Tibial nerve (tissue), 4 donors: ENCODE measurements at places on chromosomes 5 and 9. TPM values are rescaled to one million over a fixed set of nuclear protein-coding genes. Genes with fewer than 3 reads are reported as not detected.

DNA sequence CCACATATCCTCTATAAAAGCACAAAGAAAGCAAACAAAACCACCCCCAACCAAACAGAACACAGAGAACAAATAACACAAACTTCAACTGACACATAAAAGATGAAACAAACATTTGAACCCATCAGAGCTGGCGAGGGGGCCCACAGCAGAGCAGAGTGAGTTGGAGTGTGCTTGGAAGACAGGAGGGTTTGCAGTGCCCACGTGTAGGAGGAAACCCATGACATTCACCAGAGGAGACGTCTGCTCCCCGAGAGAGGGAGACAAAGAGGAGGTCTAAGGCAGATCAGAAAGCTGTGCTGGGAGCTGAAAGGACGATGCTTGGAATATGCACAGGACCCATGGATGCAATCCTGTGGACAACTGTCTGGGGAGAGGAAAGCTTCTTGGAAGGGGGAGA, 27.0 kb downstream of the MRPL36 start:
- DNase-seq = no peak
- H3K4me3 ChIP-seq = no peak overlapping the region

DNA sequence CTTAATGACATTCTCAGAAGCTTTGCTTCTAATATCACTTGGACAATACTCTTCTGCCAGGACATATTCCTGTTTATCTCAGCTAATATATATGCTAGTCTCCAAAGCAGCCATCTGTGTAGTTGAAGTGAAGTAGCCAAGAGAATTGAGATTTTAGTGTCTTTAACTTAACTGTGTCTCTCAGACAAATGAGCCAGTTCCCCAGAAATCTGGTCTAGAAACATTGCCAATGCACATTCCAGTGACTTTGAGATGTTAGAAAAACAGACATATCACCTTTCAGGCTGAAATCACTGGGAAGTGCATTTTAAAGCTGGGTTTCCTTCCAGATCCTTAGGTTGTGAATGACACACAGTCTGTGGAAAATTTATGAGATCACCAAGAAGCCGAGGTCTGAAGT, 114.6 kb downstream of the MTX3 start:
- H3K4me1 ChIP-seq = peaks cover 6% of the 10 kb centered on the region
- H3K27ac ChIP-seq = no peak overlapping the region
- no peaks in the 10 kb centered on the region for H3K27me3 ChIP-seq
- DNase-seq = no peak

GFI1B gene
- not detected for total RNA-seq

GRCh38 chr9:93680443-93681268, 104.3 kb downstream of the PHF2 start:
- peaks cover 28% of the 10 kb centered on the region for H3K36me3 ChIP-seq
- no peak overlapping the region for H3K27ac ChIP-seq
- DNase-seq = no peak
- H3K4me1 ChIP-seq = no peaks in the 10 kb centered on the region

GRCh38 chr5:129511291-129511690, 51.2 kb downstream of the ADAMTS19 start:
- no peak overlapping the region for H3K27ac ChIP-seq
- DNase-seq = no peak
- H3K27me3 ChIP-seq = no peaks in the 10 kb centered on the region
- no peaks in the 10 kb centered on the region for H3K4me1 ChIP-seq
- no peaks in the 10 kb centered on the region for H3K36me3 ChIP-seq

DNA sequence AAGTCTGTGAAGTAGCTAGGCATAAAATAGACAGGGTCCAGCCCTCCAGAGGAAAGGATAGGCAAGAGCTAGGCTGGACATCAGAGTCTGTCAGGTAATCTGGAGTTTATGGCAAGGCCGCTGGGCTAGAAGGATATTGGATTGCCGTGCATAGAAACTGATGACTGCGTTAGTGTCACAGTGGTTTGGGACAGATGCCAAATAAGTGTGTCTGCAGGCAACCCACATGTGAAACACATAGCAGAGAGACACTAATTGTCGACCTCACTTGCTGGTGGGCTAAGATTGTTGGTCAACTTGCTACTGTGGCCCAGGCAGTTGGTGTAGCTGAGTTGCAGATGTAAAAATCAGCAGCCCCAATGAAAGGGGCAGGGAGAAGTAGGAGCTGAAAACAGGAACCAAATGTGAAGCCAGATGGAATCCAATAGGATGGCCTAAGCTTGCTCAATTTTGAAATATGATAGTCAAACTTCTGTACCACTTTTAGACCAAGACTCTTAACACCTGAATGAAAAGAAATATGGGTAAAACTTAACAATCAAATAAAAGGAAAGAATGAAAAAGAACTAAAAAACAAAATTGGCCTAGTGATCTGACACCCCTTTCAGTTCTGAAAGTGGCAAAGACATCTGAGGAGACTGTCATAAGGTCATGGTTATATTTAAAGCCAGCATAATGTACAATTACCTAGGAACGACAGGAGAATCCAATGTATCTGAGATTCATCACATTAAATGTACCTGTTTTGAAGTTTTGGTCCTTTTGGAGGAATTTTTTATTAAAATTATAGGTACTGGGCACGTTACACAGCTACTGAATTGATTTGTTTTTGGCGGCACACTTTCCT, 243.3 kb upstream of the ACTBL2 start:
- no peaks in the 10 kb centered on the region for H3K27me3 ChIP-seq
- no peak for DNase-seq
- no peak overlapping the region for H3K27ac ChIP-seq

DNA sequence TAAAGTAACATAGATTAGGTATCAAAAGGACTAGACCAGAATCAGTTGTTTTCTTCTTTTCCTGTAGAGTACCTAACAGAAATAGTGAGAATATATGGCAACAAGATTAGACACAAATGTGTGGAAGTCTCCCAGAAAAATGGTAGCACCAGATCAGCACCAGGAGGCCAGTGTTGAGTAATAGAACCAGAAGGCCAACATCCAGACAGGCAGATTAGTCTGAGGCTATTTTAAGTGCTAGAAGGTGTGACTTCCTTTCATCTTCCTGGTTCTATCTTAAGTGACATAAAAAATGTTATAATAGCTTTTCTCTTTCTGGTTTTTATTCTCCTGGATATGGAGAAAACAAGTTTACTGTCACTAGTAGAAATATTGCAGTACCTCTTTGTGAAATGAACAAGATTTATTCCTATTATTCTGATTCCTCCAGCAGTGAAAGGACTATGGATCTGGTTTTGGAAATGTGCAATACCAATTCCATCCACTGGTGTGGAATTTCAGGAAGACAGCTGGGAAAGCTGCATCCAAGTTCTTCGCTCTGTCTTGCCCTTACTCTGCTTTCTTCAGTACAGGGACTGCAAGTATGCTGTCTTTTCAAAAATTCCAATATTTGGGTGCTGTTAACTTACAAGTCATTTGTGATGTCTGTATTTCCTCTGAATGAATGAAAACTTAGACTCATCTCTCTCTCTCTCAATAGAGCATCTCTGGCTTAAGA, 39.1 kb downstream of the SHLD3 start:
- H3K36me3 ChIP-seq = peaks cover 76% of the 10 kb centered on the region
- H3K27me3 ChIP-seq = no peaks in the 10 kb centered on the region
- H3K27ac ChIP-seq = no peak overlapping the region

PCDHA6 gene
- total RNA-seq = 1.4 TPM

C9 gene
- total RNA-seq = not detected

DNA sequence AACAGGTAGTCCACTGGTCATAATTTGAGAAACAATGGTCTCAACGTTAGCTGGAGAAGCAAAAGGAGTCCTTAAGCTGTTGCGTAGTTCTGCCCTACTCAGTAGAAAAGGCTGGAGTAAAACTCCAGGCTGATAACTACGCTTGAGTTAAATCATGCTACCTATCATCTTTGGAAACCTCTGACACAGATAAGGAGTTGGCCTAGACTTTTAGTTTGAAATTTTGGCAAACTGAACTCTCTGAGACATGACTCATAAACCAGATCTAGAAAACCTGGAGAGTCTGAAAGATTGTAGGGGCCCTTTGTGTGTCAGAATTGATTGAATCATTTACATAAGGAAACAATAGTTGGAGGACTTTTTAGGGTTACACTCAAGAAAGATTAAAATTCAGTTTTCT, 26.3 kb downstream of the NMUR2 start:
- no peaks in the 10 kb centered on the region for H3K27me3 ChIP-seq
- H3K36me3 ChIP-seq = no peaks in the 10 kb centered on the region
- DNase-seq = no peak
- no peak overlapping the region for H3K4me3 ChIP-seq
- no peak overlapping the region for H3K27ac ChIP-seq
- no peaks in the 10 kb centered on the region for H3K4me1 ChIP-seq

GRCh38 chr9:7963026-7963425, 163.4 kb upstream of the DMAC1 start:
- DNase-seq = no peak
- H3K36me3 ChIP-seq = no peaks in the 10 kb centered on the region
- H3K4me3 ChIP-seq = no peak overlapping the region
- no peaks in the 10 kb centered on the region for H3K4me1 ChIP-seq

DNA sequence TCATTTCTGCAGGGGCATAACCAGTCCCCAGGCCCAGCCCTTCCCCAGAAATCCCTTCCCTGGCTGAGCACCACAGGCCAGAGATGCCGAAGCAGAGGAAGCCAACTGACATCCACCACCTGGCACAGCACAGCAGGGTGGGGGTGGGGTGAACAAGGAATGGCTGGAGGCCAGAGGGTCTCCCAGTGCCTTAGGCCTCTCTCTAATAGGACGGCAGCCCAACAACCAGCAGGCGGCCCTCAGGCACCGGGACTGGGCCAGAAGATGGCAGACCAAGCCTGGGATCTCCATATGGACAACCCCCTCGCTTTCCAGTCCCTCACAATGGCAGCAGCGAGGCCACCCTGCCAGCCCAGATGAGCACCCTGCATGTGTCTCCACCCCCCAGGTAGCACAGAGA, 13.2 kb downstream of the PDLIM4 start:
- H3K4me1 ChIP-seq = peaks cover 45% of the 10 kb centered on the region
- H3K27me3 ChIP-seq = no peaks in the 10 kb centered on the region
- no peak overlapping the region for H3K4me3 ChIP-seq
- H3K36me3 ChIP-seq = no peaks in the 10 kb centered on the region
- peak overlapping the region; percentile 85 for H3K27ac ChIP-seq

- H3K4me3 ChIP-seq = no peak overlapping the region
- H3K4me1 ChIP-seq = no peaks in the 10 kb centered on the region
Observed at GRCh38 chr5:97919719-97920118, 736.7 kb upstream of the RIOK2 start.

DNA sequence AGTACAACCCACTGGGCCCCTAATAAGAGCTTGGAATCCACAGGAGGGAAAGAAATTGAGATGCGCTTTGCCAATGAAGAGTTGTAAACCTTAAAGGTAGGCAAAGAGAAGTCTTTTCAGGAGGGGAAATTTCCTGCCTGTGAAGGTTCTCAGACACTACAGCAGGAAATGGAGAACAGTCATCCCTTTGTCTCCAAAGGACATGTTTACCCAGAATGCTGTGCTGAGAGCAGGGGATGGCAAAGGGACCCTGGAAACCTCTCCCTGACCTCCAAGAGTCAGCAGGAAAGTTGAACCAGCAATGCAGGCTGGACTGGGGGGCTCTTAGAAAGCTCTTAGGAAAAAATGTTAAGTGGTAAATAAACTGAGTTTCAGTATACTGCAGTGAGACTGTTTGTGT, 103.2 kb downstream of the AK8 start:
- no peak overlapping the region for H3K4me3 ChIP-seq
- H3K4me1 ChIP-seq = no peaks in the 10 kb centered on the region
- no peaks in the 10 kb centered on the region for H3K27me3 ChIP-seq

CCDC152 gene
- 2.9 TPM for total RNA-seq

- DNase-seq = peak; percentile 57
- no peak overlapping the region for H3K4me3 ChIP-seq
- H3K36me3 ChIP-seq = no peaks in the 10 kb centered on the region
- H3K4me1 ChIP-seq = peaks cover 32% of the 10 kb centered on the region
- no peaks in the 10 kb centered on the region for H3K27me3 ChIP-seq
Observed at GRCh38 chr5:14204785-14205321, 61.7 kb downstream of the TRIO start.

GLT6D1 gene
- not detected for total RNA-seq

GRCh38 chr5:78984439-78985115, 533 bp downstream of the ARSB start:
- H3K4me3 ChIP-seq = peak overlapping the region; percentile 68
- no peaks in the 10 kb centered on the region for H3K27me3 ChIP-seq
- peak overlapping the region; percentile 98 for H3K27ac ChIP-seq
- H3K36me3 ChIP-seq = no peaks in the 10 kb centered on the region
